Esophagus squamous epithelium (tissue), 5 donors: ENCODE measurements at places on chromosomes 7 and 10.

GRCh38 chr7:17038160-17038782 lies 156.5 kb upstream of the AGR3 start:
- DNase-seq = no peak

- no peak for DNase-seq
Observed at GRCh38 chr7:20211376-20211775, 5.8 kb downstream of the MACC1 start.

- DNase-seq = no peak
Observed at GRCh38 chr7:44762726-44763522, 14.3 kb downstream of the ZMIZ2 start.

- no peak for DNase-seq
Observed at GRCh38 chr10:11616021-11616420, 4.6 kb upstream of the USP6NL start.

- no peak for DNase-seq
Observed at GRCh38 chr7:117581424-117581823, 101.6 kb downstream of the CFTR start.

GRCh38 chr7:33075818-33076518 lies 13.4 kb upstream of the NT5C3A start:
- DNase-seq = no peak

DNA sequence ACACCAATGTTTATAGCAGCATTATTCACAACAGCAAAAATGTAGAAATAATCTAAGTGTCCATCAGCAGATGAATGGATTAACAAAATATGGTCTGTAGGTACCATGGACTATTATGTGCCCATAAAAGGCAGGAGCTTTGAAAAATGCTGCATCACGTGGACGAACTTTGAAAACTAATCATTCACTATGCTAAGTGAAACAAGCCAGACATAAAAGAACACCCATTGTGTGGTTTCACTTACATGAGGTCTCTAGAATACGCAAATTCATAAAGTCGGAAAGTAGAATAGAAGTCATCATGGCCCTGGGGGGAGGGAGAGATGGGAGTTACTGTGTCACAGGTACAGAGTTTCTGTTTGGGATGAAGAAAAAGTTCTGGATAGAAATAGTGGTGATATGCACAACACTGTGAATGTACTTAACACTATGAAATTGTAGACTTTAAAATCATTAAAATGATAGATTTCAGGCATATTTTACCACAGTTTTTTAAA lies 377.3 kb downstream of the SDK1 start:
- no peak for DNase-seq

- DNase-seq = no peak
Observed at GRCh38 chr10:95485056-95485844, 75.9 kb downstream of the SORBS1 start.

DNA sequence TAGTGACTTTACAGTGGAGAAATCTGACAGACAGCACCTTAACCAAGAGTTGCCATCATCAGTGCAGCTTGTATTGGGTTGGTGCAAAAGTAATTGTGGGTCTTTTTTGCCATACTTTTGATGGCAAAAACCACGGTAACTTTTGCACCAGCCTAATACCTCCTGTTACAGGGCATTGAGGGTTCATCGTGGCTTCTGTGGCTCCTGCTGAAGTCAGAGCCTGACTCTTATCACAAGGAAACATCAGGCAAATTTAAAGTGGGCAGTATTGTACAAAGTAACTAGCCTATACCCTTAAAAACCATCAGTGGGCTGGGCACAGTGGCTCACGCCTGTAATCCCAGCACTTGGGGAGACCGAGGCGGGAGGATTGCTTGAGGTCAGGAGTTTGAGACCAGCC lies 117.4 kb downstream of the HECW1 start:
- no peak for DNase-seq
